ACHN (cell line): ENCODE measurements at places on chromosomes 6 and 20.

DNA sequence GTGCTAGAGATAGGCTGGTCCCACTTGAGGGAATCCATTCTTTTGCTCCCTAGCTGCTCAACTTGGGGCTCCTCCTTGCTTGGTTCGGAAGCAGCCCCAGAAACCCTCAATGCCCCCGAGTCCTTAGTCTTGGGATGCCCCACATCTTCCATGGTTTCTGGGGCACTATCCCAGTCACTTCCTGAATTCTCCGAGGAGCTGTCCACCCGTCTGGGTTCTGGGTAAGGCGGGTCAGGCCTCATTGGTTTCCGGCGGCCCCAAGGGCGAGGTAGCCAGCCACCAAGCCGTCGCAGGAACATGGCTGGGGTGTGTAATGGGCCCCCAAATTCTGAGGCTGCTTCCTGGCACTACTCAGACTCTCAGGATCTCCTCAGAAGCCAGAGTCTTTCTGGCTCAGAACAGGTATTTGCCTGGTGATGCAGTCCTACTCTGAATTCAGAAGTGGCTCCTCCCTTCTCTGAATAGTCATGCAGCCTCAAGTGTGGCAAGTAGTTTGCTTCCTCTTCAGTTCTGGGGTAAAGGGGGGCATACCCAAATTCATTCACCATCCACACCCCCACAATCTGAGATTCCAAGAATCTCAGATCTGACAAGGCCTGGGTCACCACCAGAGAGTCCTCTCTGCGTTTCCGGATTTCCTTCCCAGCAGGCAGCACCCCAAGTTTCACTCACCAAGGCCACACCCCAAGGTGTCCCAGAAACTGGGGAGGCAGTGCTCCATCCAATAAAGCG, 763 bp downstream of the C6orf47 start:
- DNase-seq = peak; percentile 49

DNA sequence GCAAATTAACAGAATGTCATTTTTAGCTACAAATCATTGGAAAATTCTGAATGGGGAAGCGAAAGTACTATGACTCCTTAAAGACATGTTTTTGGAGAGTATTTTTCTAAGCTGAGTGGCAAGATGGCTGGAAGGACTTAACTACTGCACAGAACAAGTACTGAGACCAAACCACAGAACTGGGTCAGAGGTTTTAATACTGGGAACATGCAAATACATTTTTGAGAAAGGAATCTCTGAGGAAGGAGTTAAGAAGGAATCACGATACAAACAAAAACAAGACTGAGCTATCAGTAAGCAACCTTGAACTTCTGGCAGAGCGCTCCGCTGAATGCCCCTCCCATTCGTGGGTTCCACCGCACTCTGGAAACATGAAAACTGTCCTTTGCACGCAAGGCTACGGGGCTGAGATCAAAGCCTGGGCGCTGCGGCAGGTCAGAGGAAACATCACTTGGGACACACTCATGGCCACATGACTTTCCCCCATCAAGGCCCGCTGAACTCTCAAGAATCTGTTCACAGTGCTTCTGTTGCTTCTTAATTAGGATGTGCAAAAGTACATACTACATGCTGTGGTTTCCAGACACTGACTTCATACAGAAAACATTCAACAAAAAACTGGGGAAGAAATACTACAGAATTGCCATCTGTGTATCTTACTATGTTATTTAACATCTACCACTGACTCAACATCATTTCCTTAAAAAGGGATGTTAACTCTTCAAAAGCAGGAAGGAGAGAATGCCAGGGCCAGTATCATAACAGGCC, 27.8 kb downstream of the SLC23A2 start:
- DNase-seq = peak; percentile 82

DNA sequence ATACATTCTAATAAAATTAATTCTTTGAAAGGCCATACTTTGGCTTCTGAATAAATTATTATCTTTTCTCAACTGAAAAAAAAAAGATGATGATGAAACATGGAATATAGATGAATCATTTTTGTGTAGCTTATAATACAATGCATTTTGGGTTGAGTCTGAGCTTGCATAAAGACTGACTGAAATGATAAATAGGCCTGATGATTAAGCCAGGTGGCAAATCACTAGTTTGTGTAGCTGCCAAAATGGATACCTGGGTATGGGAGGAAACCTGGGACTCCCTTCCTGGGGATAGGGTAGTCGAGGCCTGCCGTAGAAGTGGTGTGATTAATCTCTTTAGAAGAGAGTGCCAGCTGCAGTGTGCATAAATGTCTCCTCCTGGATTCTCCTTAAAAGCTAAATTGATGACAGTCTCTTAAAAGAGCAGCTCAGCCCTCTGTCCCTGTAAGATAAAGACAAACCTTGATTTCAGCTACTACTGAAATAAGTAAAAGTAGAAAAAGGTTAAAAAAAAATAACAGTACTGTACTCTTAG, 275.1 kb downstream of the GRIK2 start:
- DNase-seq = no peak

- DNase-seq = no peak
These were observed 94.4 kb upstream of the ZNF217 start for GRCh38 chr20:53688085-53688484.

GRCh38 chr20:33689973-33690372, 3.8 kb upstream of the E2F1 start:
- peak; percentile 44 for DNase-seq

DNA sequence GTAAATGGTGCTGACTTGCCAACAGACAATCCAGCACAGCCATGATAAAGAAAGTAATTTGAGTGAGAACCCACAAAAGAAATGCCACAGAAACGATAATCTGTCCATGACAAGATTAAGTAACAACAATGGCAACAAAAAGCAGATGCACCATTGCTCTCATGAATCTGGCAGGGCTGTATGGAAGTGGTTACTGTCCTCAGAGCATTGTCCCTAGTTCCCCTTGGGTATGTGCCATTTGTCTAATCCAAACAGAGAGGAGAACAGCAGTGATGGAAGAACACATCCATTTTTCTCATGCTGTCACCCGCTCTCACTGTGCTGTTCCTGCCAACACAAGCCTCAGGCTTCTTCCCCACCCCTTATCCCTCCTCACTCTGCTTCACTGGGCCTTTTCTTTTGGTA, 65.8 kb downstream of the REV3L start:
- no peak for DNase-seq

DNA sequence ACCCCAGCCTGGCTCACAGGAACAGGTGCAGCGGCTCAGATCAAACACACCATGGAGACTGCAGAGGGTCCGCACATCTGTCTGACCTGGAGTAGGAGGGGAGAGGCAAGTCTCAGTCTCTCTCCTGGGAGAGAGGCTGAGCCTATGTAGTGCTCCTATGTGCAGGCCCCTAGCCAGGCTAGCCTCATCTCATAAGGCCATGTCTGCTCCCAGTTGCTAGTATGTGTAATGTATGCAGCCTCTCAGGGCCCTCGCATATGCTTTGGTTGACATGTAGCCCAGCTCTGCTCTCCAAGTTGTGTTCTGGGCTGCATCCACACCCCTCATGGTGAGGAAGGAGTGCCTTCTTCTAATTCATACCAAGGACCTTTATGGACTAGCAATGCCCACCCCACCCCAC, 11.8 kb downstream of the TNXB start:
- no peak for DNase-seq

DNA sequence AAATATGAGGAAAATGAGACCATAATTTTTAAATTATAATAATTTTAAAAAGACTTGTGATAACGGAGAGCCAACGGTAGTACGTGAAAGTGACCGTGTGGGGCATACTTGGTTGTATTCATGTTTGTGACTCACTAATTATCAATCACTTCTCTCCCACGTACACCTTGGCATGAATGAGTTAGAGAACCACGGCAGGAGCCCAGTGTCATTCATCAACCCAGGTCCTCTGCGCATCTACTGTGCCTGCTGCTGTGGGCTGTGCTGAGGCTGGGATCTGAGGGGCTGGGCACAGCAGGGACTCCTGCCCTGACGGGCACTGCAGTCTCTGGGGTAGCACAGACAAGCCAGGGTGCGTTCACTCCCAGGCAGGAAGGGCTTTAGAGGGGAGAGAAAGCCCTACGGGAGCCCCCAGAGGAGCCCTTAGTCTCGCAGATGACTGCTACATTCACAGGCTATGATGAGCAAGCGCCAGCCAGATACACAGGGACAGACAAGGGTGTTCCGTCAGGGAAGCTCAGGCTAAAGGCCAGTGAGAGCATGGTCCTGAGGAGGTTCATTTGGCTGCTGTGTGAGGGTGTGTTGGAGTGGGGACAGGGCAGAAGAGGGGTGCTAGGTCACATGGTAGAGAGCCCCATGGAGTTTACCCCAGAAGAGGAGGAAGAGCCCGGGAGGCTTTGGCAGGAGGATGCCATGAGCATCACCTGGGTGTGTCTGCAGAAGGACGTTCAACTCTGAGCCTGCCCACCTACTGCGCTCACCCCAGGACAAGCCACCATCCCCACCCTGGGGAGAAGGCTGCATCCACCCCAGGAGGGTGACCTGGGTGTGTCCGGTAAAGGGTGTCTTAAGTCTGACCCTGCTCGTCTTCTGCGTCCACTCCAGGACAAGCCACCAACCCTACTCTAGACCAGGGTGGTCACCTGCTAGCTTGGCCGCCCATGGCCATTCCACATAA, 8.2 kb upstream of the RPS6KA2 start:
- no peak for DNase-seq

DNA sequence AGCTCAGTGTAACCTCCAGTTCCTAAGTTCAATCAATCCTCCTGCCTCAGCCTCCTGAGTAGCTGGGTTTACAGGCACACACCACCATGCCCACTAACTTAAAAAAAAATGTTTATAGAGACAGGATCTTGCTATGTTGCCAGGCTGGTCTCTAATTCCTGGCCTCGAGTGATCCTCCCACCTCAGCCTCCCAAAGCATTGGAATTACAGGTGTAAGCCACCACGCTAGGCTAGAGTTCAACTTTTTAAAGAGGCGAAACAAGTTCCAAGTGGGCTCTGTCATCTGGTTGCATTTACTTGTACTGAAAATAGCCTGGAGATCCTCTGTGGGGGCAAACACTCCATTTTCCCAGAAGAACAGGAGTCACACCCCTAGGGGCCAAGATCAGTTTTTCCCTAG, 100.7 kb upstream of the RIPOR2 start:
- DNase-seq = no peak

DNA sequence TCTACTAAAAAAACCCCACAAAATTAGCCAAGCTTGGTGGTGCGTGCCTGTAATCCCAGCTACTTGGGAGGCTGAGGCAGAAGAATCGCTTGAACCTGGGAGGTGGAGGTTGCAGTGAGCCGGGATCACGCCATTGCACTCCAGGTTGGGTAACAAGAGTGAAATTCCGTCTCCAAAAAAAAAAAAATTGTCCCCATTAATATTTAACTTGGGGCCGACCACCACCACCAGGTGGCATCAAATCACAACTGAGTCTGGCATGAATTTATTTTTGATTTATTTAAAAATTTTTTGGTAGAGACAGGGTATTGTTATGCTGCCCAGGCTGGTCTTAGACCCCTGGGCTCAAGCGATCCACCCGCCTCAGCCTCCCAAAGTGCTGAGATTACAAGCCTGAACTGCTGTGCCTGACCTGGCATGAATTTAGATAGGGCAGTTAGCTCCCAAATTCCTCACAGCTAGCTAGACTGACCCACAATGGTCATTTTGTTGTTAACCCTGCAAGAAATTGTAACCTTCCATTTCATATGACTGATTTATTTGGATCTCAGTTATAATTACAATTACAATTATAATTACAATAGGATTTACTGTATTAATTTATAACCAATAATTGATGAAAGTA, 17.1 kb upstream of the BEND3 start:
- DNase-seq = peak; percentile 37

- DNase-seq = no peak
These were observed 46.2 kb downstream of the TRAF3IP2 start for GRCh38 chr6:111559188-111560097.

DNA sequence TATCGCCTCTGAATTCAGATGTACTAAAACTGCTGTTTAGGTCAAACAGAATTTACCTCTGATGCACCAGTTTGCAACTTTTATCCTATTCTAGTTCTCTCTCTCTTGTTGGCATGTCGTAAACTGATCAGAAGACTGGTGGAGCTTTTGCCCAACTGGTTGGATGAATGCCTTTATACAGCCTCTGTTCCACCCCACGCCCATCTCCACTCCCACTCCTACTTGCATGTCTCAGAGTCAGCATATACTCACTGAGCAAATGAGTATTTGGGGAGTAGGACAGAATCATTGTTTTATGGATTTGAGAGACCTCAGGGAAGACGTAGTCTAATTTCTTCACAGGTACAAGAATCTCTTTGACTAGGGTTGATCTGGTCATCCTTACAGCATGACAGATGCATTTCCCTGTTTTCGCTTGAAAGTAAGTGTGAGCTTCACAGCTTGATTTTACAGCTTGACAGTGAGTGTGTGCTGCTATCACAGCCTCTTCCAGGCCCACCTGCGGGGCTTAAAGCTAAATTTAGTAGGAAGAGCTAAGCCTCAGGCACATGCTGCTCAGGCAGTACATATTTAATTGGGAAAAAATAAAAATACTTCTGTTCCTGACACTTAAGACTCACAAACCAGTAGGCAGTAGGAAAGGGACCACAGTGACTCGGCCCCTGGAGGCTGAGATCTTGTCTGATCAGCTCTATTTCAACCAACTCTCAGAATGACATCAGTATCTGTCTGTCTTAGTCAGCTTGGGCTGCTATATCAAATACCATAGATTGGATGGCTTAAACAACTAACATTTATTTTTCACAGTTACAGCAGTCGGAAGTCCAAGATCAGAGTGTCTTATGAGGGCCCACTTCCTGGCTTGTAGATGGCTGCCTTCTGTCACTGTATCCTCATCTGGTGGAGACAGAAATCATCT, 30.4 kb downstream of the TRMT6 start:
- DNase-seq = no peak

GRCh38 chr6:17476511-17476910, 83.1 kb downstream of the CAP2 start:
- no peak for DNase-seq

DNA sequence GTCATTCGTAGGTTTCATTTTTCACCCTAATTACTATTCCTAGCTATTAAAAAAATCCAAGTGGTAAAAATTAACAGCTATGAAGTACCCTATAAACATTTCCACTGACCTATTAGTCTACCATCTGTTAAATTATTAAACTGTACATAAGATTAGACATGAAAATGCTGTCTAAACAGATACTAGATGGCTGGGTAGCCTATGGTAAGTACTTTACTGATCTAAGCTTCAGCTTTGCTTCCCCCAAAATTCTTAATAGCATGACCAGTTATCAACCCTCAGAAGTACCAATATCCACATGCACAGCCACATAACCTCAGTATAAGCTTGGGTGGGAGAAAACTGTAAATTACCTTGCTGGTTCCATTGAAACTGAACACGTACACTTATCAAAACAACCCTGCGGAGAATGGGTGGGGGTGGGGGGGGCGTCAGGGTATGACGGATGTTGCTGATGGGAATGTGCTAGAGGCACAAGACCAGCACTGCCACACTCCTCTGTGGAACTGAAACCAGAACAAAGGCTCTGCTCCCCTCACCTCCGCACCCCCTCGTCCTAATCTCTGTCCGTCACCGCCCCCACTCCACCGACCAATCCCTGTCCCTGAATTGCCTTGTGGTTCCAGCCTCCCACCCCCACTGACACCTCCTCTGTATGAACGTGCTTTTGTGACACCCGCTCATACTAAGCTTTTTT, 45.3 kb downstream of the B4GALT5 start:
- DNase-seq = no peak

- DNase-seq = no peak
These were observed 20.7 kb upstream of the HEY2 start for GRCh38 chr6:125728739-125729138.
